ENCODE measurements at places on chromosomes 12 and 14.

- no peak for DNase-seq
These were observed 117.6 kb downstream of the SLC25A47 start for GRCh38 chr14:100440758-100441203.

DNA sequence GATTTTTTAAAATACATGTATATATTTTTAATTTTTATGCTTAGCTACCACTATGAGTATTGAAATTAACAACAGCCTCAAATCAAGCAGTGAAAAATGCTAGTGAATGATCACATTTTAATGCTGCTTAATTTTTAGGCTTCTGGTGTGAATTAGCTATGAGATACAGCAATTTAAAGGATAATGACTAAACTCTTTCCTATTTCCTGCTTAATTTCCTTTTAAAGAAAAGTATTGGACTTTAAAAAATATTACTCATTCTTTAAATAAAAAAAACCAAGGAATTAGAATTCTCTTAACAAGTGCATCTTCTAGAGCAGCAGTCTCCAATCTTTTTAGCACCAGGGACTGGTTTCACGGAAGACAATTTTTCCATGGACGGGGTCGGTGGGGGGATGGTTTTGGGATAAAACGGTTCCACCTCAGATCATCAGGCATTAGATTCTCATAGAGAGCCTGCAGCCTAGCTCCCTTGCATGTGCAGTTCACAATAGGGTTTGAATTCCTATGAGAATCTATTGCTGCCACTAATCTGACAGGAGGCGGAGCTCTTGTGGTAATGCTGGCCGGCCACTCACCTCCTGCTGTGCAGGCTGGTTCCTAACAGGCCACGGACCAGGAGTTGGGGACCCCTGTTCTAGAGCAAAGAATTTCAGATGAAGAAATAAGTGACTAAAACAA lies 18.6 kb upstream of the NTN4 start:
- DNase-seq, result peak; percentile 26

DNA sequence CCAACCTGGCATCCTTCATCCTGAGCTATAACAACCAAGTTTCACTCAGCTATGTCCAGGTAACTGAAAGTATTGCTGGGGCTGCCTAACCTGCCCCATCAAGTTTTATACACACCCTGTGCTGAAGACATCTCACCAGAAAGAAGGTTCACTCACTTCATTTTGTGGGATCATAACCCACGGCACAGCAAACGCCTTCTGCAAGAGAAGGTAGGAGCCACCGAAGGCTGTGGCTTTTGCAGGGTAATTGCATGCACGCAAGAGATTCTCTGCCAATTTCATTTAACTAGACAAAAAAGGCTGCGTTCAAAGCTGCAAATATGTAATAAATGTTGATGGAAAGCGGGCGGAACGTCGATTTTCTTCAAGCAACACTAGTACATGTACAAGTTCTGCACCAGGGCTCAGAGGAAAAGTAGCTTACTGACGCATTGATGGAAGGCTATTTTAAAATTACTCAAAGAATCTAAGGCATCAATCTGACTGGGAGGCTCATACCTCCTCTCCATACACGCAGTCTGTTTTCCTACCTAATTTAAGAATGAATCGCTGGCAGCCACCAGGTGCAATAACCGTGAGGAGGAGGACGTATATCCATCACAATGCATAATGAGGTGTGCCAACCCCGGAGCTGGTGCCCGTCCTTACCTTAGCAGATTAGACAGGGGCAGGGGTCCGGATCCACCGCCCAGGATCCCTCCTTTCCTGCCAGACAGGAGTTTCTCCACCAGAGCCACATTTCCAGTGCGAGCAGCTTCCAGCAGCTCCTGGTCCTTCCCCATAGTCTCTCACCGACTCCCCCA lies 1.1 kb downstream of the ANKS1B start:
- DNase-seq, result no peak

- DNase-seq, result no peak
These were observed 1.9 kb downstream of the SERPINA11 start for GRCh38 chr14:94450722-94451090.

DNA sequence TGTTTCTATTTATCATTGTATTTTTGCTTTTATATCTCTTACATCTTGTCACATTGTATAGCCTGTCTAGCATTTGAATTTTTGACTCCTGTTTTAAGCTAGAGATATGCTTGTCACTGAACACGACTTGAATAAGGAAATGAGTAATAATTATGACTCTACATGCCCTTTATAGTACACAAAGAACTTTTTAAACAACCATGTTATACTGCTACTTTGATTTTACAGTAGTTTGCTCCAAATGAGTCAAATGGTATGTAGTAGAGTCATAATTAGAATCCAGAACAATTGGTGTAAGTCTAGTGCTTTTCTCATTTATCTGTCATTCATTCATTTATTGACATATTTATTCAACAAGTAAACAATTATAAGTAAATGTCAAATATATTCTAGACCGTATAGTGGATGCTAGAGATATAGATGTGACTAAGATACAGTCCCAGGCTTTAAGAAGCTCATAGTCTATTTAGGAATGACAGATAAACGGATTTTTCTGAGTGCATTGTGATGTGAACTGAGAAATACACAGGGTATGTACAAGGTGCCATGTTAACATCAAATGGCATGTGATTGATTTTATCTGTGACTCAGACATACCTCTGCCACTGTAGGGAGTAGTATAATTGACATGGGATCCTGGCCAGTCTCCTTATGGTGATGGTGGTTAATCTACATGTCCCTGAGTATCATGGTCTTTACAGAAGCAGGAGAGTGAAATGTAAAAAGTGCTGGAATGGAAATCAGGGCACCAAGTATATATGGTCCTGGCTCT lies 799.7 kb downstream of the DIO2 start:
- no peak for DNase-seq

DNA sequence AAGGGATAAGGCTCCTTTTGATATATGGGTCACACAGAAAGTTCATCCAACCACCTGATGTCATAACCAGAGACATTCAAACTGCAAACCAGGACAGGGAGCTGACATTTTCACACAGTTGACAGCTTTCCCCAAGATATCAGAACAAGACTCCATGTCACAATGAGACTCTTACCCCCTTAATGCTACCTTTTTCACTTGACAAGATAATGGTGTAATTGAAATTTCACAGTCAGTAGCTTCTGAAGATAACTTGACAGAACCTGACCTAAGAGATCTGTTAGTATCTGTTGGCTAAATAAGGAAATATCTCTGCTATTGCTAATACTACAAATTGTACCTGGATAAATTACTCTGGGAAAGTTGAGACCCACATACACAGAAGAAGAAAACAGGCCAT lies 187.3 kb downstream of the C12orf50 start:
- no peak for DNase-seq

DNA sequence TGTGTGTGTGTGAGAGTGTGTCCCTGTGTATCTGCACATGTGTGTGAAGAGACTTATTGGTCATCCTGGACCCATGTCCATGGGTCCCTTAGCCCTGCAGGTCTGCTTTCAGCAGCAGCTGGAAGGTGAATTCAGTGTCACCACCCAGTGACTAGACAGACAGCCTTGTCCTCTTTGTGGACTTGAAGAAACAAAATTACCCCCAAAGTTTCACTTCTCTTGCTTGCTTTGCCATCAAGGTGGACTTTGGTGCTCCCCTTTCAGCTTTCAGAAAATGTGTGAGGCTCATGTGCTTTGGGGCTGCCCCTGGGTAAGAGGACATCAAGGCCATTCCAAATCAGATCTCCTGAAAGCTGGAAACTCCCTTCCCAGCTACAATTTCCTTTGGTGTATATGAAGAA lies 1063.8 kb downstream of the BCL11B start:
- no peak for DNase-seq

- no peak for DNase-seq
These were observed 191.7 kb upstream of the GSC start for GRCh38 chr14:94961386-94962165.

DNA sequence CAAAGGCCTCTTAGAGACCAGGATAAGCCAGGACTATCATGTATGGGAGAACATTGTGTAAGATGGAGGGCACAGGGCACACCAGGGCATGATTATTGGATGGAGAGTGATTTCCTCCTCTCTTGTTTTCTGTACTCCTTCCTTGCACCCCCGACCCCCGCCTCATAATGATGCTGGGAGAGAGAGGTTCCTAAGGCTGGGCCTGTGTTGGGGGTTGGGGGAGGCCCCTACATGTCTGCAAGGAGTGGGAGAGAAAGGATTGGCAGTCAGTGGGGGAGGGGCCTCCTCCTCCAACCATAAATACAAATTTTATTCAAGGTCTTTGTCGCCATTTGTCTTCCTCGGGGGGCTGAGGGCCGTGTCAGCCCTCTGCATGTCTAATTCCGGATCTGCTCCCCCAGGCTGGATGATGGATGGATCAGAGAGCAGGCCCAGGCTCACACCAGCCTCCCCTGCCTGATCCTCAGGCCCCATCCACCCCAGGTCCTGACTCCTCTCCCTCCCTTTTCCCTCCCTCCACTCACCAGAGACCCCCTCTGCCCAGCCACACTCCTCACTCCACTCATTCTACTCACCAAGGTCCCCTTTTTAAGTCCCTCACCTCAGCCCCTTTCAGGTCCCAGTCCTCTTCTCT lies 2.0 kb upstream of the C1QL4 start:
- DNase-seq, result no peak

- no peak for DNase-seq
These were observed 7.2 kb upstream of the CRIP2 start for GRCh38 chr14:105467249-105467941.

GRCh38 chr14:23056956-23057756 lies at the start of gene CDH24:
Gene CDH24 (minus strand): TSS chr14:23057520. CDS start chr14:23055733, 1,787 bp downstream.
- DNase-seq, result peak; percentile 84

DNA sequence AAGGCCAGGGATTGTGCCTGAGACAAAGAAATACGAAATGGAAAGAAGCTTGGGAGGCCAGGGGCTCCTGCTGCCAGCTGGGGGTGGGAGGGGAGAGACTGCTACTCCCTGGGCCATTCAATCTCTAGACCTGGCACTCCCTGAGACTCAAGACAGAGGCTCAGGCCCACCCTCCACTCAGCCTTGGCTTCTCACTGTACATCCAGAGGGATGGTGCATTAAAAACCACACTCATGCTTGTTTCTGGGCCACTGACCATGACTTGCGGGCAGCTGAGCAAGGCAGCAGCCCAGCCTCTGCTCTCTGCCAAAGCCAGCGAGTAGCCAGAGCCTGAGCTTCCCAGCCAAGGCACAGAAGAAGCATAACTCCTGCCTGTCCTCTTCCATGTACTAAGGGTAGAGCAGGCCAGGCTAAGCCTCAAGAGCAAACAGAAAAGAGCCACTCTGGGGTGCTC lies 41.5 kb downstream of the PITPNM2 start:
- no peak for DNase-seq

DNA sequence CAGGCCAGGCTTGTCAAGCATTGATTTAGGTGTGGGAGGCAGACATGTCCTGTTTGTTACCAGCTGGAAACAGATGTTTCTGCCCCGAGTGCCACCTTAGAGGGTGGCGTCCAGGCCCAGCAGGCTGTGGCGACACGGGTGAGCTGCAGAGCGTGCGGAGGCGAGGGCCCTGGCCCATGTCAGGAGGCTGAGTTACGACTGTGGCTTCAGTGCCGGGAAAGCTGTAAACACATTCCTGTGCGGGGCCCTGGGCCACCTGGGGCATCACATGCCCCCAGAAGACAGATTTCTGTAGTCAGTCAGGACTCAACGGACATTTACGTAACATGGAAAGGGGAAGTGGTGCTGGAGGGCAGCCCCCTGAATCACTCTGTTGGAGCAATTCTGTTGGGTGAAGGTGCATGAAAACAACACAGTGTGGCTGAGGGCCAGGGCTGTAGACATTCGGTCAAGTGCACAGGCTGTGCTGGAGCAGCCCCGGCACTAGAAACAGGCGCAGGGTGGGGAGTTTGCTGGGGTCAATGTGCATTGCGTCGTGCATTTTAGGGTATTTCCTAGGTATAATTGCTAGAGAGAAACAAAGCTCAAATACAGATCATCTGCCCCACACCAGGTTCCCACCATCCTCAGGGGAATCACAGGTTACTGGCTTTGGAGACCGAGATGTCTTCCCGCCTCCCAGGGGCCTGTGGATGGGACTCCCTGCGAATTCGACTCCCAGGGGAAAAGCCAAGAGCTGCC lies 291.8 kb downstream of the TMEM121 start:
- no peak for DNase-seq

DNA sequence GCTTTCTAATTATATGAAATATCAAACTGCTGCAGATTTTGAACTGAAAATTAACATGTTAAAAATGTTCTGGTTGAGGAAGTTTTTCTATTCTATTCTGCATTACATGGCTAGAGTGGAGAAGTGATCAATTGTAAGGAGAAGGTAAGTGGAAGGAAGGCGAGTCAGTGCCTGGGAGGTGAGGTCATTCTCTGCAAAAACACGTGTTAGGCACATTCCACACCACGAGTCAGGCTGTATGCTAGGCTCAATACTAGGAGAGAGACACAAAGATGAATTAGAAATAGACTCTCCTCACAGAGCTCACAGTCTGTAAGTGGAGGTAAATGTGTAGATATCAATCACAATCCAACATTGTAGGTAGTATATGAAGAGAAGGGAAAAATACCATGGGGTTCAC lies 194.1 kb downstream of the NOVA1 start:
- DNase-seq, result no peak

- no peak for DNase-seq
These were observed 14.3 kb downstream of the DIO3 start for GRCh38 chr14:101575581-101575980.

DNA sequence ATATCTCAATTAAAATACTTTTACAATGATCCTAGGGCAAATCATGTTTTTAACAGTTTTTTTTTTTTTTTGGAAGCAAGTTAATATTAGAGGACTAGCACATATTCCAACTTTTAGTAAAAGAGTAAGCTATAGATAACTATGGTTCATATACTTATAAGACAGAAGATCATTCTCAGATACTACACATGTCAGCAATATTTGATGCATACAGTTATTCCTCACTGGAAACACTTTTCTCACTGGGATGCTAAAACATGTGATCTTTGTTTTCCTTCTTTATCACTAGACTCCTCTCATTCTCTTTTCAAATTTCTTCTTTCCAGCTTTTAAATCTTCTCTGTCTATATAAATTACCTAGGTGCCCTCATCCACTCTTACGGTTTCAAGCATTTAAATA lies 1020.4 kb upstream of the FBXO33 start:
- no peak for DNase-seq

DNA sequence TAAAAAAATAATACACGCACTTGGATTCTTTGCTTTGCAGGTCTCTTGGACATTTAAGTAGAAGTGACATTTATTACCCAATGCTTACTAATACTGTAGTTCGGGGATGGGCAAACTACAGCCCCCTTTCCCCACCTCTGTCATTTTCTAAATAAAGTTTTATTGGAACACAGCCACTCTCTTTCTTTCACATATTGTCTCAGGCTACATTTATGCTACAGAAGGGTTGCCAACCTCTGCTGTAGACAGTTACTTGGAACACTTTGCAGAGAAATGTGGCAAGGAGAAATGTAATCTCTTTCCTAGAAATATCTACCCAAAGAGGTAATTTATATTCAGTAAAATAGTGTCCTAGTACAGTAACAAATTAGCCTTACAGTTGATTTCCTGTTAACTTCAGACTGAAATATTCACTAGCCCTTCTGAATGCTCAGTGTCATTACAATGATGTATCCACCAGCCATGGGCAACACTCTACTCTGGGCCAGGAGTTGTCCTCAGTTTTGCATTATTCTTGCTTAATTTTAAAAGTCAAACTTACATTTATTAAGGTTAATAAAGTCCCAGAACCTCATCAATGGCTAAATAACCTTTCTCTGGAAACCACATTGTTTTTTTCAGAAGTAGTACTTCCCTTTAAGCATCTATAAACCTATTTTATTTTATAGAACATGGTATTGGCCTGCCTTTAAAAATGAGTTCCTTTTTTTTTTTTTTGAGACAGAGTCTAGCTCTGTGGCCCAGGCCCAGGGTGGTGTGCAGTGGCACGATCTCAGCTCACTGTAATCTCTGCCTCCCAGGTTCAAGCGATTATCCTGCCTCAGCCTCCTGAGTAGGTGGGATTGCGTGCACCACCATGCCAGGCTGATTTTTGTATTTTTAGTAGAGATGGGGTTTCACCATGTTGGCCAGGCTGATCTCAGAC lies 269.6 kb upstream of the AMIGO2 start:
- no peak for DNase-seq

Measured in ELR (cell line).